Right renal cortex interstitium (tissue), 3 donors: ENCODE measurements at places on chromosomes 3 and 15. TPM values are rescaled to one million over a fixed set of nuclear protein-coding genes. Genes with fewer than 3 reads are reported as not detected.
A peak's percentile ranks its signal among the peaks of the same experiment; 100 is the strongest.

- DNase-seq, result peak; percentile 19
These were observed 170.5 kb downstream of the CTNNB1 start for GRCh38 chr3:41369838-41370237.

DNA sequence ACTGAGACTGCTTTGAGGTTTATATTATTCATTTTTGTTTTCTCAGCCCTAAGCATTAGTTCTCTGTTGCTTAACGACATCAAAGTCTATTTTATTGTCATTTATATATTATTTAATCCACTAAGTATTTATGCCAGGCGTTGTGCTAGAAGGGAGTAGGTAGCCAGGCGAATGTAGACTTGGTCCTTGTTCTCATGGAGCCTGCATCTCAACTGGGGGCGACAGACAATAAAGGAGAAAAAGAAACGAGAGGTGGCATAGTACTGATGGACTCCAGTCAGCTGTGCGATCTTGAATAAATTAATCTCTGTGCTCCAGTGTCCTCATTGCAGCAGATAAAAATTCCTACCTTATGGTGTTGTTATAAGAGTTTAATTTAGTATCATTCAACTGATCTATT, 49.7 kb downstream of the ETV5 start:
- no peak for DNase-seq

GRCh38 chr15:48566668-48567067, 78.8 kb downstream of the FBN1 start:
- no peak for DNase-seq

DNA sequence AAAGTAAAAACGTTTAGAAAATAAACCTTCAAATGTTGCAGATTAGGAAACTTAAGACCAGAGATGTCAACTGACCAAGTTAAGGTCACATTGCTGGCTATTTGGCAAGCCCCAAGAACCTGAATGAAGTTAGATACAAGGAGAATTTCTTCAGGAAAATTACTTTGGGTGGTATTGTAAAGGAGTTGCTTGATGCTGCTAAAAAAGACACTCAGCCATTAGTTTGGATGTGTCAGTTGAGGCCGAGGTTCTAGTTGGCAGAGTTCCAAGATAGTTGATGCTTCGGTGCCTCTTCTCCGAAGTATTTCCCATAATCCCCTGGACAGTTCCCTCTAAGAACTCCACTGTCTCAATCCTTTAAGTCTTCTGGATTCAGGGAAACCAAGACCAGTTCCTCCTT, 24.3 kb downstream of the SIAH2 start:
- DNase-seq, result no peak

DNA sequence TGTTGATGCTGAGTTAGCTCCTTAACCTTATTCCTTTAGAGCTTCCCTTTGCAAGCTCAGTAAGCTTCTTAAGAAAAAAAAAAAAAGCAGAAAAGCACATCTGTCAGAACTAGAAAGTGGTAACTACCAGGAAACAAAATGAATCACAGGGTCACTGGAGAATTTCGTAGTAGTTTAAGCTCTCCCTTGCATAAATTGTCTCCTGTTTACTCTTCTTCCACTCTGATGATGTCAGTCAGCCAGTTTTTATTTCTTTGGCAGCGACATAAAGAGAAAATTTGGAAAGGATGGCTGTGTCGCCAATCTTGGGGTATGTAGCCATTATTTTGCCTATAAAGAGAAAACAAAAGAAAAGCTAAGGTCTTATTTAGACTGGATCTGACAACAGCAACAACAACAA, 3.2 kb upstream of the GABRR3 start:
- DNase-seq, result no peak

GRCh38 chr3:27568393-27568792, 84.2 kb upstream of the SLC4A7 start:
- DNase-seq, result no peak

- DNase-seq, result no peak
These were observed 370.4 kb upstream of the TPRG1 start for GRCh38 chr3:188801393-188801792.

GRCh38 chr15:25708391-25708790, 154.7 kb downstream of the ATP10A start:
- DNase-seq, result no peak

DNA sequence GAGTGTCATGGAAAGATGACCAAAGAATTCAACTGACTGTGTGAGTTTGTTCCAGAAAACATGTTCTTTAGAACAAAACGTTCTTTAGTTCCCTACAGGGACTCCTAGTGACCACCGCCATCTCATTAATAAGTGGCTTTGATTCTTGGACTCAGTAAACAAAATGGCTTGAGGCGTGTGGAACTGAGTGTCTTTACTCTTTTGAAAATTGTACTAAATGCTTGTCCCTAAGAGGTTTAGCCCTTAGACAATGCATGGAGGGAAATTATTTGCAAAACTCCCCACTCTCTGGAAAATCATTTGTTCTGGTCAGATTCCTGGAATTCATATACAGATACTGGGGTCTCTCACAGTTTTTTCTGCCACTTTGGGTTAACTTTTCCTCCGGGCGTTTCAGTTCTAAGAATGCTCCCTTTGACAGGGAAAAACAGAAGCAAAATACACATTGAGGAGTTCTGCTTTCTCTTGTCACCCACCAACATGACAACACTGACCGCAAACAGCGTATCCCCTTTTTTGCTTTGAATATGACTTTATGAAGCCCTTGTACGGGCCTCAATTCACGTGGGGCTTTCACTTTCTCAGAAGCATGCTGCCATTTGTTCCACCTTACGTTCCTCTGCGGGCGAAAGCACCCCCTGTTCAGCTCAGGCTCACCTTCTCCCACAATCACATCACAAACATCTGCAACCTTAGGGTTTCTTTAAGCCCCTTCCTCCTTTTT, 15.3 kb upstream of the NRROS start:
- DNase-seq, result no peak

DNA sequence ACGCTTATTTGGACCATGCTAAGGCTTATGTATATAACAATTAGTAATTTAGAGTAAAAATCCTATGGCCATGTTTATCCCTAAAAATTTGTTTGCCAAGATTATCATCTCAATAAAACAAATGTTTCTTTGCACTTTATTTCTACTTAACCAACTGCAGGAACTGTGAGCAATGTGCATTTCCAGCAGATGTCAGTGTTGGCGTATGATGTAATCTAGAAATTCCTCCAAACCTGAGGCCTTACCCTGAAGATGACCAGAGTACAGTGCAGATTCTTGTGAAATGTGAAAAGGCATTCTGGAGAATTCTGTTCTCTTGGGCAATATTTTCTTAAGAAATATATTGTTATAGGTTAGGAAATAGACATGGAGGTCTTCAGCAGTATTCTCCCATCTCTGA, 205.9 kb downstream of the MBNL1 start:
- DNase-seq, result no peak

Gene GOLGA6D
- 0.11 TPM for polyA plus RNA-seq

Gene SLC38A3
- 6.8 TPM for polyA plus RNA-seq

Gene SCN5A
- 0.94 TPM for polyA plus RNA-seq

Gene CLDN11
- polyA plus RNA-seq, result 154 TPM

Gene SMCO1
- polyA plus RNA-seq, result 0.08 TPM

Gene MESP2
- 0.58 TPM for polyA plus RNA-seq

Gene GOLGA8S
- polyA plus RNA-seq, result 0.91 TPM

Gene KNSTRN
- polyA plus RNA-seq, result 31.3 TPM

Gene C2CD4A
- polyA plus RNA-seq, result 0.20 TPM

Gene DNAH1
- 6.9 TPM for polyA plus RNA-seq
